SW480 (cell line): ENCODE measurements at places on chromosomes 3 and 15.
A peak's percentile ranks its signal among the peaks of the same experiment; 100 is the strongest.

GRCh38 chr3:99686469-99686868 lies 48.1 kb downstream of the COL8A1 start:
- DNase-seq = no peak

DNA sequence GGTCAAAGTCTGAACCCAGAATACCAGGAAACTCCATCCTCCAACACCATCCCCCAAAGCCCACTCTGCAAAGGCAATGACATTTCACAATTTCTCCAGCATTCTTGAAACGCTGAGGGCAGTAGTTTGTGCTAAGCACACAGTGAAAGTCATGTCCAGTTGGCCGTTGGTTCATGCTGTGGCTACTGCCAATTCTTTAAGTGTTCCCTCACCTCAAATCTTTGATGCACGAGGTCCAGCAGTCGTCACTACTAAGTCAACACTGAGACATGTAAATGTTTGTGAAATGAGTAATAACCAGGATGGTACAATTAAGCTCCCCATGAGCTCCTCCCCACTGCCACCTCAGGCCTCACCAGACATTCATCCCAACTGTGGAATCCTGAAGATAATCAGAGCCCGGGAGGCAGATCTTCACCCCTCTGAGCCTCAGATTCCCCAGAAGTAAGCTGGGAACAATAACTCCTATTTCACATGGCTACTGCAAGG lies 7.0 kb downstream of the SUCLG2 start:
- DNase-seq = peak; percentile 60

DNA sequence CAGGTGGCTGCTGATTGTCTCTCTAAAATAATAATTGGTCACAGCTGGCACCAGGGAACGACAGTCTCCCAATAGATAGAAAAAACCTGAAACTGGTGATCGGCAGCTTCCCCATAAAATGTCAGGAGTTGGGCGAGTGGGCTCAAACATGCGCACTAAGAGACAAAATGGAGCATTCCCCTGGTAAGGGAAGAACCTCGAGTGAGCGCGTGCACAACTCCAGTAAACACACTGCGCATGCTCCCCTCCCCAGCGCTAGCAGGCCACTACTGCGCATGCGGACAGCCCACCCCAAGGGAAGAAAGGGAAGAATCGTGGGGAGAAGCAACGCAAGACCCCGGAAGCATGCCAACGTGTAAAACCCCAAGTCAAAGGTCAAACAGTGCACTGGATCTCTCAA lies 7.7 kb upstream of the STARD5 start:
- no peak for DNase-seq

- no peak for DNase-seq
Observed at GRCh38 chr3:179460260-179460659, 9.0 kb upstream of the GNB4 start.

- DNase-seq = peak; percentile 17
Observed at GRCh38 chr3:50885070-50885850, 210.5 kb downstream of the DOCK3 start.

DNA sequence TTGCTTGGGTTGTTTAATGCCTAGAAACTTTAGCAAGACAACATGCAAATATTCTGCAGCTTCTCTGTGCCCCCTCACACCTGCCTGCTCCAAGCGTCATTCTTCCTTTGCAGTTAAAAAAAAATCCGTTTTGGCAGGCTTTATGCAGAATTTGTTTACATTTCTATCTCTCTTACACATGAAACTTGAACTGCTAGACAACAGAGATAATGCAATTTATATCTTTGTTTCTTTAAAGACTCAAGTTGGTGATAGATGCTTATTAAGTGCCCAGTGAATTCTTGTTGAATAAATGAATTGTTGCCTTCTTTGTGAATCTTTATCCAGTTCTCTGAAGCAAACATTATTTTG lies 53.2 kb downstream of the CHST2 start:
- DNase-seq = no peak

GRCh38 chr3:72137865-72138861 lies 353.2 kb upstream of the PROK2 start:
- DNase-seq = no peak
